ENCODE measurements at places on chromosomes 4 and X.
A peak's percentile ranks its signal among the peaks of the same experiment; 100 is the strongest.

DNA sequence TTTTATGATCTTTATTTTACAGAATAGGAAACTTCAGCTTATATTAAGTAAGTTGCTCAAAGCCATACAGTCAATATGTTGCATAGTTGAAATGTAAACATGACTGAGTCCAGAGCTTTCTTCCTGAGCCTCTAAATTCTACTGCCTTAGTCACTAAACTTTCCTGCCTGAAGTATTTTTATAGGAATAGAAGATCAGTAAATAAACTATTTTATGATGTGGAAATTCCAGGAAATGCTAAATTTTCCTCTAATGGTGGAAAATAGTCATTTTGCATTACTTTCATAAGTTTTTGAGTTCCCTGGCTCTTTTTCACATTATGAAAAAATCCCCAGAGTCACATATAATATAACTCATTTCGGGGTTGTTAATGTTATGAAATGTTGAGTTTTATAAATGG, 182.8 kb downstream of the BANK1 start:
- DNase-seq, result no peak

GRCh38 chr4:14916554-14917297, 85.6 kb upstream of the CPEB2 start:
- DNase-seq, result no peak

DNA sequence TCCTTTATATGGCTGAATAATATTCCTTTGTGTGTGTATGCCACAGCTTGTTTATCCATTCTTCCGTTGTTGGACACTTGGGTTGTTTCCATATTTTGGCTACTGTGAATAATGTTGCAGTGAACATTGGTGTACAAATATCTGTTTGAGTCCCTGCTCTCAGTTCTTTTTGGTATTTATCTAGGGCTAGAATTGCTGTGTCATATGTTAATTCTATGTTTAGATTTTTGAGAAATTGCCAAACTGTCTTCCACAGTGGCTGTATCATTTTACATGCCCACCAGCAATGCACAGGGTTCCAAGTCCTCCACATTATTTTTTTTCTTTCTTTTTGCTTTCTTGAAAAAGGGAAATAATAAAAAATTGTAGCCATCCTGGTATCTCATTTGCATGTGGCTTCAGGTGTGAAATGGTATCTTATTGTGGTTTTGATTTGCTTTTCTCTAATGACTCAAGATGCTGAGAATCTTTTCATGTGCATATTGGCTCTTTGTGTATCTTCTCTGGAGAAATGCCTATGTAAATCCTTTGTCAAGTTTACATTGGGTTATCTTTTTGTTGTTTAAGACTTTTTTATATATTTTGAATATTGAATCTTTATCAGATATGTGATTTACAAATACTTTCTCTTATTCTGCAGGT, 129.7 kb downstream of the RAPGEF2 start:
- DNase-seq, result no peak

DNA sequence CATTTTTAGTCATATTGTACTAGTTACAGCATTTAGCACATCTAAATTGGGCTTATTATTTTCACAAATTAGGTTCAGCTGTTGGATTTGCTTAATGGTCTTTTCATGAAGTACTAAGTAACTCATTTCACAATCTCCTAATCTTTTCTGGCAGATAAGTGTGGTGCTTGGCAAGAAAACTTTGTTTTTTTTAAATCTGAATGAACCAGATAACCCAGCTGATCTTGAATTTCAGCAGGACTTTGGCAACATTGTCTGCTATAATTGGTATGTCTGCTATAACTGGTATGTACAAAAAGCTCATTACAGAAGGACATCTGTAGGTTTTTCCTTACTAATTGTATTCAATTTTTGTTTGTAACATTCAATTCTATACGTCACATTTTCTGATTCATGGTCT, 22.7 kb downstream of the WDR19 start:
- no peak for DNase-seq

DNA sequence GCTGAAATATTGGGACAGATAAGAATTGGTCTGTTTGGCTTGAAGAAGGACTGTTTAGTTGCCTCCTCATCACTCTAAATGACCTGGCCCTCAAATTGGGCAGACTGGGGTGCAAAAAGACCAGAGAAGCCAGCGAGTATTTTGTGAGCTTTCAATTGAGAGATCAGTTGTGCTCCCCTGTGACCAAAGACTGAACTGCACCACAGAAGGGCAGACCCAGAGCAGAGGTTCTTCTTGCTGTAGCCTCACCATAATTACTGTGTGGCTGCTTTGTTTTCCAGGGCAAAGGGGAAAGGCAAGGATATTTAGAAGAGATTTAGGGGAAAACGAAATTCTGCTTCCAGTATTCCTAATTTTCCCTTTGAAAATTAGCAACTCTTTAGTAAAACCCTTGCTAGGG, 104.0 kb upstream of the MBNL3 start:
- no peak for DNase-seq

GRCh38 chrX:109918753-109919152, 84.2 kb upstream of the TMEM164 start:
- DNase-seq, result no peak

DNA sequence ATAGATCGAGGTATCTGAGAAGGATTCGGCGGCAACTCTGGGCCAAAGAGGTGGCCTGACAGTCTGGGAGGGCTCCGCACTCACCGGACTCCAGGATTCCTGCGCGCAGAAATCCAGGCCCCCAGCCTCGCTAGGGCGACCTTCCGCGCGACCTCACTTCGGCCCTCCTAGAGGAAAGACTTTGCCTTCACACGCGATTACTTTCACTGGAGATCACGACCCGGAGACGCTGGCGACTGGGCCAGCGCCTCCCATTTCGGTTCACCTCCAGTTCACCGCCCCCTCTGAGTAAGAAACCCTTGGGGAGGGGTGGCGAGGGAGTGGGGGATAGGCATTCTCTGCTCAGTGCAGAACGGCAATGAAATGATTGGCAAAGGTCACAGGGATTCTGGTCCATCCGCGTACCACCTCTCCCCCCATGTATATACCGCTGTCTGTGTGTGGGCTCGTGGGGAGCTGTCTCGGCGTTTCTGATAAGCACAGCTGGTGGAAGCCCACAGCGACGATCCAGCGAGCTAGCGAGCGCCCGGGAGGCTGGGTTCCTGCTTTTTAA, 2.5 kb downstream of the POU3F4 start:
- DNase-seq, result no peak

- DNase-seq, result no peak
Observed at GRCh38 chr4:17128268-17128667, 229.8 kb upstream of the LDB2 start.

GRCh38 chr4:52574036-52574435, 85.1 kb downstream of the USP46 start:
- no peak for DNase-seq

DNA sequence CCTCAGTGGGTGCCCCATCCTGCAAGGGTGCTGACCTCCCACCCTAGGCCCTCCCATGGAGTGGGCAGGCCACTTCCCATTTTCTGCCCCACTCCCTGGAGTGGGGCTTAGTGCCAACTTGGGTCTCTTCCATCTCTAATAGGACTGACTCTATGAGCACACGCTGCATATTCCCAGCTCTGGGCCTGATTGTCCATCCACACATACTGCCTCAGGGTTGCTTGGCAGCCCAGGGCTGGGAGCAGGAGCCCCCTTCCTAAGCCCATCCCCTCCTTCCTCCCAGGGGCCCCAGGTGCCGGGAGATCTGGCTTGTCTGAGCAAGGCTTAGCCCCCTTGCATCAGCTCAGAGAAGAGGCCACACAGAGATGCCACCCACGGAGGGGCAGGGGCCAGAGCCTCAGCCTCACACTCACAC, 55.1 kb downstream of the PJA1 start:
- DNase-seq, result no peak

DNA sequence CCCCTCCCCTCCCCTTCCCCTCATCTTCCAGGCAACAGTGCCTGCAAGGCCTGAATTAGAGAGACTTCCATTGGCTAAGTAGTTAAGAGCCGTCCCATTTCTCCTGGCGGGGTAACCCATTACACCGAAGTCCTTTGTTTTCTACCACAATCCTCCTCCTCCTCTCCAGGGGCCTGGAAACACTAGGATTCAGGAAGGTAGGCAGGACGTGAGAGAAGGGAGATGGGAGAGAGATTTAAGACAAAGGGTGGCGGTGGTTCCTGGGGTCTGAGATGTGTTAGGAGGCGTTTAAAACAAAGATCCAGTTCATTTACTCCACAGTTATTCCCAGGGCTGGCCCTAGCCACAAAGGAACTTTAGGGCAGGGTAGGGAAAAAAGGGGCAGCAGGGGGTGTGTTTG, 28.0 kb downstream of the NYX start:
- no peak for DNase-seq

- DNase-seq, result no peak
Observed at GRCh38 chr4:16018841-16019240, 55.9 kb upstream of the FGFBP2 start.

DNA sequence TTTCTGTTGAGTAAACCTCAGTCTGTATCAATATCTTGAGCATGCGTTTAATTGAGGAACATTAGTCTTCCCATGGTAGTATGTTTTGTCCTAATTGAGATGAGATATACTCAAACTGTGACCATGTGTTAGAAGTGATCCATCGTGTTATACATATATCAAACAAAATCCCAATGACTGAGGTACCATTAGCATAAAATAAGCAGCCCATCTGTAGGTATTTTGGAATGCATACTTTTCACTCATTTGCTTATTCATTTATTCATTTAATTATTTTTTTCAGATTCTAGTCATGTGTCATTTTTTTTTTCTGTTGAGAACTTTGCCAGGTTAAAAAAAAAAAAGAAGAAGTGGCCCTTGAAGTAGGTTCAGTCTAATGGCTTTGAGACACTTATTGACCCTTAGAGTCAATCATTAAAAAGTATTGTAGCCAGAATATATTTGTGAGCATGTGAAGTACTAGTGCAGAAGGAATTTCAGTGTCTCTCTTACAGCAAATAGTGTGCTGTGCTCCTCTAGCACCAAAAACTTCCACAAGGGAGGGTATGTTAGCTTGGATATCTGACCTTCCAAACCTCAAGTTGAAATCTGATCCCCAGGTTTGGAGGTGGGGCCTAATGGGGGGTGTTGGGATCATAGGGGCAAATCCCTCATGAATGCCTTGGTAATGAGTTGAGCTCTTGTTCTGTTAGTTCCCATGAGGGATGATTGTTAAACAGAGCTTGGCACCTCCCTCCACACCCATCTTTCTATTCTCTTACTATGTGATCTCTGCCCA, 130.8 kb upstream of the NPY2R start:
- DNase-seq, result no peak

- DNase-seq, result no peak
Observed at GRCh38 chr4:123843137-123843536, 446.5 kb downstream of the SPRY1 start.

DNA sequence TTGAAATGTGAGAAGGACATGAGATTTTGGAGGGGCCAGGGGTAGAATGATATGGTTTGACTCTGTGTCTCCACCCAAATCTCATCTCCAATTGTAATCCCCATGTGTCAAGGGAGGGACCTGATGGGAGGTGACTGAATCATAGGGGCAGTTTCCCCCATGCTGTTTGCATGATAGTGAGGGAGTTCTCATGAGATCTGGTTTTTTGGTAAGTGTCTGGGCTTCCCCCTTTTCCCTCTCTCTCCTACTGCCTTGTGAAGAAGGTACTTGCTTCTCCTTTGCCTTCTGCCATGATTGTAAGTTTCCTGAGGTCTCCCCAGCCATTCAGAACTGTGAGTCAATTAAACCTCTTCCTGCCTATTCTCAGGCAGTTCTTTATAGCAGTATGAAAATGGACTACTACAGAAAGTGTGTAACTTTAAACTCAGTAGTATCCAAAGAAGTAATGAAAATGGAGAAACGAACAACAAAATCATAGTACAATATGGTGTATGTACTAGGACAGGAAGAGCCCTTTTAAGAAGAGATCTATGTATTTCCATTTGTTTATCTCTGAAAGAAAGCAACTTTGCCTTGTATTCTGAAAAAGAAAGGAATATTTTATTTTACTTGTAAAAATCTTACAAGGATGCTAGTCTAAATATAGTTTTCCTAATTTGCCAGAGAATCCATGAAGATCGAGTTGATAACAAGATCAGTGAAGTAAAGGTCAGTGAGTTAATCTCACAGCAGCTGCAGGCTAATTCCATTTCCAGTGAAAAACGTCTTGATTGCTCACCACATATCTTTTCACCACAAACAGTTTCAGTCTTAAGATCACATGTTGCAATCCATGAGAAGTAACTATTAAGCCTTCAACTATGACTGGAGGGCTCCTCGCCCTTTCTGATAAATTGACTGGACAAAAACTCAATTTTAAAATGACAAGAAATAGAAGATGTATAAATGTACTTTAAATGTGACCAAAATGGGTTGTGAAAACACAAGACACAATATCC, 20.5 kb downstream of the PKD2 start:
- no peak for DNase-seq

GRCh38 chrX:54714424-54714823, 83.6 kb downstream of the ITIH6 start:
- DNase-seq, result no peak

DNA sequence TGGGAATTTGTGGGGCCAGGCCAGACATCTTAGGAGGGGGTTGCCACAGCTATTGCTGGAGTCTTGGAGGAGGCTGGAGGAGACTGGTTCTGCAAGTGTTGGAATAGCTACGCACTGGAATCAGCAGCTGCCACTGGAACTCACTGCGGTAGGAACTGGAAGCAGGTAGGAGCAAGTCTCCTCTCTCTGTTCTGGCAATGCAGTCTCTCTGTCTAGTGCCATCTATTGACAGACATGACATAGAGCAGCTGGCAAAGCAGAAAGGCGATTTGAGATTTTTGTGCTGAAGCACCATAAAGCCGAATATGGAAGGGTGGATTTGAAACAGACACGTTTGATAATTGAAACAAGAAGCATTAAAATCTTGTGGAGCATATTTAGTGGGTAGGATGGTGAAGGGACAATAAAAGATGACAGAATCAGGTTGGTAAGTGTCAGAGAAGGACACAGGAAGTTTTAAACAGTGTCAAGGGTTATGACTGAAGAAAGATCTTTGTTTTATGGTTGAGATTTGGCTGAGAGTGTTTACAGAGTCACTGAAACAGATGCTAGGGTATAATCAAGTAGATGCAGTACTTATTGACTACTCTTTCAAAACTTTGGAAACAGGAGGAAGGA, 23.5 kb upstream of the SYNPO2 start:
- peak; percentile 33 for DNase-seq
